Heart left ventricle (tissue), 16 donors: ENCODE measurements at places on chromosomes 1 and 21. TPM values are rescaled to one million over a fixed set of nuclear protein-coding genes. Genes with fewer than 3 reads are reported as not detected.

GRCh38 chr1:202278751-202279150 lies 63.0 kb downstream of the UBE2T start:
- H3K27ac ChIP-seq, result no peak overlapping the region
- H3K27me3 ChIP-seq, result no peaks in the 10 kb centered on the region
- no peak for DNase-seq
- no peaks in the 10 kb centered on the region for H3K4me1 ChIP-seq
- no peak overlapping the region for H3K4me3 ChIP-seq

DNA sequence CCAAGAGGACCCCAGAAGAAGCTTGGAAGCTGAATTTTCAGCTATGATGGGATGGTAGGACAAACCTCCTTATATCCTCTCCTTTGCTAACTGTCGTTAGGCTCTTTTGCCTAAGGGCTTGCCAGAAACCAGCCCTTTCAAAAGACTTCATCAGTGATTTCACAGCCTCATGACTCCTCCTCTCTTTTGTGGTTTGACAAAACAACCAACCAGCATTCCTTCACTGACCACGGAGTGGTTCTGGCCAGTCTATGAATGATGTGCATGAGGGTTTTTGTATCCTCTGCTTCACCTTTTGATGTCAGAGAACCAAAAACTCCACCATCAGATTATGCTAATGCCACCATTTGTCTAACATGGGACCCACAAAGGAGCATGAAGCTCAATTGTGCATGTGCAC lies 116.9 kb upstream of the COA6 start:
- no peaks in the 10 kb centered on the region for H3K4me1 ChIP-seq
- H3K4me3 ChIP-seq, result no peak overlapping the region
- peaks cover 17% of the 10 kb centered on the region for H3K27me3 ChIP-seq
- H3K27ac ChIP-seq, result no peak overlapping the region

- DNase-seq, result no peak
- H3K27ac ChIP-seq, result no peak overlapping the region
- no peaks in the 10 kb centered on the region for H3K36me3 ChIP-seq
- no peaks in the 10 kb centered on the region for H3K27me3 ChIP-seq
- no peak overlapping the region for H3K4me3 ChIP-seq
- no peaks in the 10 kb centered on the region for H3K4me1 ChIP-seq
Measured at GRCh38 chr1:152873495-152873894, 4.6 kb upstream of the SMCP start.

- no peak overlapping the region for H3K27ac ChIP-seq
- H3K36me3 ChIP-seq, result no peaks in the 10 kb centered on the region
Measured at GRCh38 chr21:35291973-35292627, 243.0 kb upstream of the RUNX1 start.

The YOD1 gene
- total RNA-seq, result 5.8 TPM

GRCh38 chr1:154629061-154629674 lies 21.2 kb upstream of the ADAR start:
- no peak for DNase-seq
- H3K4me3 ChIP-seq, result no peak overlapping the region
- H3K27me3 ChIP-seq, result no peaks in the 10 kb centered on the region
- H3K4me1 ChIP-seq, result peaks cover 12% of the 10 kb centered on the region

The APCS gene
- not detected for total RNA-seq

GRCh38 chr1:173332026-173332425 lies 124.9 kb upstream of the TNFSF4 start:
- H3K4me3 ChIP-seq, result no peak overlapping the region
- H3K27me3 ChIP-seq, result no peaks in the 10 kb centered on the region
- H3K4me1 ChIP-seq, result peaks cover 8% of the 10 kb centered on the region

DNA sequence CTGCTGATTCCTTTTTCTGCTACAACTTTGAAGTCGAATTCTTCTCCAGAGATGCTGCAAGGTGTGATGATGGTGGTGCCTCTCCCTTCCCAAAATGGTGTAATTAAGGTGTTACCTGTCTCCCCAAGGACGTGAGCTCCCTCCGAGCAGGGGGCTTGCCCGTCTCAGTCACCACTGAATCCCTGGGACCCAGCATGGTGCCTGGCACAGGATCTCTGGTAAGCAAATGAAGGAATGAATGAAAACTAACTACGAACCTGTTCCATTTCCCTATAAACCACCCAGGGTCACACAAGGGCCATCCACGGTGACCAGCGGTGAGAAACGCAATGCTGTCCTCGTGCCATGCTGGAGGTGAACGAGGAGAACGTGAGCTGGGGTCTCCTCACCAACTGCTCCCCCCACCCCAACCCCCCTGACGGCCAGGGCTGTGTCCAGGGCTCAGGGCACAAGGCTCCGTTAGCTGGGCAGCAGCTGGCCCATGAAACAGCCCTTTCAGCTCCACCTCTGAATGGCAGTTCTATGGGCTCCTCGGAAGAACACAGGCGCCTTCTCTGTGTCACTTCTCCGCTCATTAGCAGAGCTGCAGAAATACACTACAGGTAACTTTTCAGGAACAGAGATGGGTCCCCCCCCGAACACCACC lies 2.2 kb upstream of the MATN1 start:
- H3K4me1 ChIP-seq, result no peaks in the 10 kb centered on the region
- H3K27me3 ChIP-seq, result no peaks in the 10 kb centered on the region
- no peak overlapping the region for H3K27ac ChIP-seq
- no peak overlapping the region for H3K4me3 ChIP-seq
- DNase-seq, result no peak

GRCh38 chr1:50349242-50349565 lies 74.0 kb downstream of the DMRTA2 start:
- no peak for DNase-seq
- H3K4me3 ChIP-seq, result no peak overlapping the region
- no peaks in the 10 kb centered on the region for H3K4me1 ChIP-seq
- H3K36me3 ChIP-seq, result no peaks in the 10 kb centered on the region
- peaks cover 3% of the 10 kb centered on the region for H3K27me3 ChIP-seq

- peak overlapping the region; percentile 59 for H3K27ac ChIP-seq
- DNase-seq, result no peak
- no peaks in the 10 kb centered on the region for H3K27me3 ChIP-seq
- no peak overlapping the region for H3K4me3 ChIP-seq
Measured at GRCh38 chr1:167109125-167109524, 15.2 kb downstream of the STYXL2 start.

The TEKT2 gene
- total RNA-seq, result not detected

The GREM2 gene
- total RNA-seq, result not detected

The S100A7 gene
- total RNA-seq, result not detected

- no peaks in the 10 kb centered on the region for H3K4me1 ChIP-seq
- H3K27me3 ChIP-seq, result no peaks in the 10 kb centered on the region
- no peak overlapping the region for H3K4me3 ChIP-seq
- H3K36me3 ChIP-seq, result no peaks in the 10 kb centered on the region
- no peak overlapping the region for H3K27ac ChIP-seq
Measured at GRCh38 chr1:214563881-214564280, 12.5 kb upstream of the PTPN14 start.

The AMPD1 gene
- not detected for total RNA-seq

- H3K36me3 ChIP-seq, result no peaks in the 10 kb centered on the region
- peaks cover 4% of the 10 kb centered on the region for H3K4me1 ChIP-seq
- no peak overlapping the region for H3K4me3 ChIP-seq
- H3K27me3 ChIP-seq, result peaks cover 14% of the 10 kb centered on the region
- H3K27ac ChIP-seq, result no peak overlapping the region
Measured at GRCh38 chr1:53678938-53679825, 59.8 kb downstream of the GLIS1 start.

DNA sequence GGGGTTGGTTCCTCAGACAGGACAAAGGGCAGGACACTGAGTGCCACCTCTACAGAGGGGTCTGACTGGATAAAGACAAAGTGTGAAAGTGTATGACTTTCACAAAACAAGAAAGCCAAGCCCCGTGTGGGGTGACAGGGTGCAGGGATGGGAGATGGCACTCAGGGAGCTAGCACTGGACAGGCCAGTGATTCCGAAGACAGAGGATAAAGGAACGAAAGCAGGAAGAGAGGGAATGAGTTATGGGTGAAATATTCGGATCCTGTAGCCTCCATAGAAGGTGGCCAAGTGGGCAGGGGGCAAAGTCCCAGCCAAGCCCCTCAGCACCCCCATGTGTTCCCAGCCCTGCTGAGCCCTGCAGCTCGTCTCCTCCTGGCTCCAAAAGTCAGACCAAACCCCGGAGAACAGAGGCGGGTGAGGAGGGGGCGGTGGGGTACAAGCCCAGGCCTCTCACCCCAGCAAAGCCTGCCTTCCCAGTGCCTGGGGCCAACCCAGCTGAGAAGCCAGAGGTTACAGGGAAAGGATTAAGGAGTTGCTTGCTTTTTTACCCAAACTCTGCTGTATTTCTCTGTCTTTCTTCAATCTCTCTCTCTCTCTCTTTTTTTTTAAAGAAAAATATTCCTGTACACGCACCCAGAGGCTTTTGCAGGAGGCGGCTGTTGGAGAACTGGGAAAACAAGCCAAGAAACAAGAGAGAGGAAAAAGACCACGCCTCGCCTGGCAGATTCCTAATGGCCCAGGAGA lies 14.0 kb upstream of the WASF2 start:
- no peaks in the 10 kb centered on the region for H3K36me3 ChIP-seq
- H3K27ac ChIP-seq, result peak overlapping the region; percentile 93
- no peaks in the 10 kb centered on the region for H3K27me3 ChIP-seq
- peak; percentile 56 for DNase-seq
- H3K4me1 ChIP-seq, result peaks cover 17% of the 10 kb centered on the region

DNA sequence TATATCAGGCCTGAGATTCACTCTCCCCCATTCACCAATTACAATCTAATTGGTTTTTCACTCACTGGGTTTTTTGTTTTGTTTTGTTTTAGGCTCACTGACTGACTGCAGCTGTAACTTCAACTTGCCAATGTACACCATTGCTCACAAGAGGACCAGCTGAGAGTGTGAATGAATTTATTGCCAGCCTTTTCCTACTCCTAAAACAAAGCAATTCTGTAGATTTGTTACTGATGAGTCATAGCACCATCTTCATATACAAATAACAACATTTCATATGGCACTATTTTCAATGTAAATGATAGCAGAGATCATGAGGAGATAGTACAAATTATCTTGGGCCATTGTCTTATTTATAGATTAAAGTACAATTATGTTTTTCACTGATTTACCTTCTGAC lies 76.0 kb upstream of the DPYD start:
- H3K4me3 ChIP-seq, result no peak overlapping the region
- no peak for DNase-seq
- H3K27me3 ChIP-seq, result peaks cover 7% of the 10 kb centered on the region
- H3K36me3 ChIP-seq, result no peaks in the 10 kb centered on the region
- H3K27ac ChIP-seq, result no peak overlapping the region

- no peaks in the 10 kb centered on the region for H3K36me3 ChIP-seq
- peak; percentile 81 for DNase-seq
- peak overlapping the region; percentile 97 for H3K27ac ChIP-seq
- no peaks in the 10 kb centered on the region for H3K27me3 ChIP-seq
Measured at GRCh38 chr1:235075048-235075776, 53.4 kb downstream of the TOMM20 start.

- no peak for DNase-seq
- H3K27me3 ChIP-seq, result no peaks in the 10 kb centered on the region
- H3K4me3 ChIP-seq, result no peak overlapping the region
- H3K36me3 ChIP-seq, result no peaks in the 10 kb centered on the region
Measured at GRCh38 chr1:44024903-44025525, 6.2 kb downstream of the SLC6A9 start.

- H3K27me3 ChIP-seq, result no peaks in the 10 kb centered on the region
- H3K4me3 ChIP-seq, result no peak overlapping the region
- no peak for DNase-seq
- H3K4me1 ChIP-seq, result no peaks in the 10 kb centered on the region
Measured at GRCh38 chr1:221851336-221851735, 109.4 kb upstream of the DUSP10 start.

DNA sequence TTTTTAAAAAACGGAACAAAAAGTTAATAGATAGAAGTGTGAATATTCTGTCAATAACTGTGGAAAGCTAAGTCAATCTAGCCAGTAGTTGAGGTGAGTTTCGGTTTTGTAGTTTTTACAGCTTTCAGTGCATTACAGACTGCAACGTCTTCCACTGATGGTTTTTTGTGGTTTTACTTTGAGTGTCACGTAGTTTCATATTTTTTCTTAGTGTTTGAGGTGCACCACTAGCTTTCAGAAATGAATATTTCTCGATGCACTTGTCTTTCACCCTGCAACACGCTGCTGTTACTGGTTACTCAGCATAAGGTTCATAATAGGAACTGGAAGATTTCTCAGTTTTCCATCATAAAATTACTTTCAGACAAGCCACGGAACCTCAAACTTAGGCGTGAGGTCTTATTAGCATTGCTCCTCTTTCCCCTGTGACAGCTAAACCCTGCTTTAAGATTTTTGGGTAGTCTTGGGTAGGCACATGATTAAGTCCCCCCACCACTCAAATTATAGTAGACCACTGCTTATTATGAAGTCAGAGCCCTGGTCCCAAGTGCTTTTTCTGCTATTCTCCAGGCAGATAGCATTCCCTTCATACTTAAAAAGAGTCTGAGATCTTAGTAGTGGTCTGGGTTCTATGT lies 1412.7 kb downstream of the KCNT2 start:
- H3K36me3 ChIP-seq, result no peaks in the 10 kb centered on the region
- H3K27ac ChIP-seq, result no peak overlapping the region
- H3K4me1 ChIP-seq, result no peaks in the 10 kb centered on the region

The BTBD19 gene
- 2.5 TPM for total RNA-seq

GRCh38 chr1:39653546-39654031 lies 14.1 kb upstream of the HEYL start:
- peaks cover 16% of the 10 kb centered on the region for H3K4me1 ChIP-seq
- DNase-seq, result peak; percentile 80
- H3K4me3 ChIP-seq, result no peak overlapping the region
- peak overlapping the region; percentile 61 for H3K27ac ChIP-seq
- H3K27me3 ChIP-seq, result no peaks in the 10 kb centered on the region

GRCh38 chr21:29335720-29336119 lies 37.0 kb downstream of the BACH1 start:
- H3K4me3 ChIP-seq, result no peak overlapping the region
- no peaks in the 10 kb centered on the region for H3K4me1 ChIP-seq
- H3K27ac ChIP-seq, result no peak overlapping the region
- H3K27me3 ChIP-seq, result no peaks in the 10 kb centered on the region
- H3K36me3 ChIP-seq, result no peaks in the 10 kb centered on the region

DNA sequence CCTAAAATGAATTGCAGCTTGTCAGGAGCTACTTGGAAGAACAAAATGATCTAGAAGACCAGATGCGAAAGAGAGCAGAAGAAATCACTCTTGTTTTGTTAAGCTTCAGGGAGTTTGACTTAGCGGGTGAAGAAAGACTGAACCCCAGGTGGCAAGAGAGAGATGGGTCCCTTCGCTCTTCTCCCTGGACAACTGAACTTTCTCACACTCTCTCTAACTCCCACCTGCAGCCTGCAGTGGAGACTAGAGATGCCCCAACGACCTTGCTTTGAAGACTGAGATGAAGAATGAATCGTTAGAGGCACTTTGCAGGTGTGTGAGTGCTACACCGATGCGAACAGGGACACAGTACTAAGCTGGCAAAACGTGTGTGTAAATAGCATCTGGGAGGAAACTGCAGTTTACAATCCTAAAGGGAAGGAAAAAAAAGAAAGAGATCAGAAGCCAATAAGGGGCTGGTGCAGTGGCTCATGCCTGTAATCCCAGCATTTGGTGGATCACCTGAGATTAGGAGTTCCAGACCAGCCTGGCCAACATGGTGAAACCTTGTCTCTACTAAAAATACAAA lies 64.5 kb upstream of the LYST start:
- DNase-seq, result no peak
- no peak overlapping the region for H3K27ac ChIP-seq
- H3K27me3 ChIP-seq, result no peaks in the 10 kb centered on the region
- no peak overlapping the region for H3K4me3 ChIP-seq
- no peaks in the 10 kb centered on the region for H3K4me1 ChIP-seq
- no peaks in the 10 kb centered on the region for H3K36me3 ChIP-seq
